ENCODE measurements at places on chromosomes 7 and 10.

GRCh38 chr10:24419066-24419465 lies 210.1 kb downstream of the KIAA1217 start:
- DNase-seq, result no peak

GRCh38 chr7:157411580-157411979 lies 74.8 kb downstream of the DNAJB6 start:
- DNase-seq, result no peak

- DNase-seq, result no peak
Observed at GRCh38 chr10:22301193-22301592, 15.0 kb upstream of the COMMD3 start.

DNA sequence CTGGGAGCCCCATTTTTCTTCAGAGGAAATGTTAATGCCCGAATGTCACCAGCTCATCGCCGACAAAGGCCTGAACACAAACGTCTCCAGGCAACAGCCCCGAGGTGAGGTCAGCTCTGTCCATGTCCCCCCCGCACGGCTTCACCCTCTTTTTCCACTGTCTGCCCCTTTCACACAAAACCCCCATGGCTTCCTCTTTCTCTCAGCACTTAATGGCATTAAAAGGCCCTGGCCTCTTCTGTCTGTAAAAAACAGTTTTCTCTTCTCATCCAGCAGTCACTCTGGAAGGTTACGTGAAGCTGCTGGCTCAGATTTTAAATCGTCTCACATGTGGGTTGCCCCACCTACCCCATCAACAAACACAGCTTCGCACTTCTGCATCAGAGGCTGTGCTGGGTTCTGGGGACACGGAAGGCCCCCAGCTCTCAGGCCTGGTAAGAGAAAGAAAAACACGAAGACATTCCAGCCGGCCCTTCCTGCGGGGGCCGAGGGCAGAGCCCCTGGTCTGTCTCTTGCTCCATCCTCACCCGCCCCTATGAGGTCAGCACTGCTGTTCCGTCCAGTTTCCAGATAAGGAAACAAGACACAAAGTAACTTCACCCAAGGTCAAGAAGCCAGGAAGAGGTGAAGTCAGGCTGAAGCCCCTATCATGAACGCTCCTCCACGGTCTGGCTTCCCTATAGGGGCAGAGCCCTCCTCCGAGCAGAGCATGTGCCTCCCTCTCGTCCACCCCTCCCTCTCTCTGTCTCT lies 91.1 kb upstream of the PDGFA start:
- DNase-seq, result no peak

GRCh38 chr10:17682236-17682946 lies 38.4 kb downstream of the STAM start:
- no peak for DNase-seq

DNA sequence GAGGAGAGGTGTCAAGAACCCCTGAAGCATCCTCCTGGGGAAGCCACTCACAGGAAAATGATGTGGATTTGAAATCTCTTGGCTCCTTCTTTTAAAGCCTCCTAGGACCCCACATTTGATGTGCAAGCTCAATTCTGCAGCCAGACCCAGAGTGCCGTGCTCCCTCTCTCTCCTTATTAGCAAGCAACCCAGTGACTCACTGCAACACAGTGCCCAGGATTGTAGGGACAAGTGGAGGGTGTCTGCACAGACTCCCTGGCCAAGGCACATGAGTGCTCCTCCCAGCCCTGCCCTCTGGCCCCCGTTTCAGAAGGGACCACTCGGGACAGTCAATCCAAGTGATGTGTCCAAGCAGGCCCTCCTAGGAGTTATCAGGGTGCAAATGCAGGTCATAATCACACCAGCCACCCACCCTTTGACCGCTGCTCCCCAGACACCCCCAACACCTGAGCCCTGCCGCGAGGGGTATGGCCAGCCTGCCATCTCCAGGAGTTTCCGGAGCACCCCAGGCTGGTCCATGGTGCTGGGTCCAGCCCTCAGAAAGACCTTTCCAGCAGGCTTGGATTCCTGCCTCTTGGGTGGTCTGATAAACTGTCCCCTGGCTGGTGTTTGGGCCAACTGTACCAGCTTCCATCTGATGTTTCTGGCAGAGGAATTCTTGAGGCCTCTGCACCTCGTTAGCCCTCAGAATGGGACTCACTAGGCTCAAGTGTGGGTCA lies 54.5 kb upstream of the CXCL12 start:
- DNase-seq, result no peak

- DNase-seq, result no peak
Observed at GRCh38 chr7:115634633-115635032, 395.9 kb downstream of the TFEC start.

DNA sequence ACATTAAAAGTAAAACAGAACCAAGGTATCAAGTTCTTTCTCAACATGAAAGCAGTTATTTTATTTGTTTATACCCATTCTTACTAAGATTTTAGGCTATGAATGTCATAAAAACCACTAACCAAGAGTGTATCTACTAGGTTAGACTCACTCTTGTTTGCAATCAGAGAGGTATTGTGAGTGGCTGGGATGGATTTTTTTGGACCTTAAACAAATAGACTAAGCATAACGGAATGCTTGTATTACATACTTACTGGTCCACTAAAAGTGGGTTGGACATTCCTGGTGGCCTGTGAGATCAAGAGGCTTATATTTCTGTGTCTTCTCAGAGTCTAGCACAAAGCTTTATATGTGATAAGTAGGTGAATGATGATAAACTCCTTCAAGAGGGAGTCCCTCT lies 32.6 kb upstream of the CBLL1 start:
- DNase-seq, result no peak

DNA sequence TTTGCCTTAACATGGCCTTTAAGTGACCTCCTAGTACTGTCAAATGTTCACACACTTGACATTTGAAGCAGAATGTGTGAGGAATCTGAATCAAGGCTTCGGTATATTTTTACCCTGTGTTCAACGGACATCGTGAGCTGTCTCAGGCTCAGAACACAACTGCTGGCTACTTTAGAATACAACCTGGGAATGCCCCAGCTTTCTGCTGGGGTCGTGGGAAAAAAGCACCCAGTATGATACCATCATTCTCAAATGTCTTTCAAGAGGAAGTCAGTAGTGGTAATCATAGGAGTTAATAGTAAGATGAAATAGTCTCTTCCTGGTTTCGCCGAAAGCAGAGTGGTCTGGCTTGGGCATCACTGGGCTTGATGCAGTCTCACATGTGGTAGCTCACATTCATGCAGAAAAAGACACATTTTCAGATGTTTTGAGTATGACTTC lies 67.2 kb downstream of the CREB5 start:
- DNase-seq, result peak; percentile 65

DNA sequence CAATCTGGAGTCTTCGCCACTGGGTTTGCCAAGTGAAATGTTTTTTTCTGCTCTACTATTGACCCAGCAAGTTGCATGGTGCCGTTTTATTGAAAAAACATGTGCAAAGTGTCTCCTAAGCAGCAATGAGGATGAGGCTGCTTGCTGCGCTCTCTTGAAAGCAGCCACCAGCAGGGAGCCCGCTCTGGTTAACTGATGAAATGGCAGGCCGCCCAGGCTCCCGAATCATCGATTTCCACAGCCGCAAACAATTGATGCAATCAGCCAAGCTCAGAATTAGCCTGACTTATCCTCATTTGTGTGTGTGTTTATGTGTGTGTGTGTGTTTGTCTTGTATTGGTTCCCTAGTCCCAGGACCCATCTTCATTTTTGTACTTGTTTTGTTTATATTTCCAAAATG lies 22.2 kb upstream of the LYZL1 start:
- DNase-seq, result no peak

DNA sequence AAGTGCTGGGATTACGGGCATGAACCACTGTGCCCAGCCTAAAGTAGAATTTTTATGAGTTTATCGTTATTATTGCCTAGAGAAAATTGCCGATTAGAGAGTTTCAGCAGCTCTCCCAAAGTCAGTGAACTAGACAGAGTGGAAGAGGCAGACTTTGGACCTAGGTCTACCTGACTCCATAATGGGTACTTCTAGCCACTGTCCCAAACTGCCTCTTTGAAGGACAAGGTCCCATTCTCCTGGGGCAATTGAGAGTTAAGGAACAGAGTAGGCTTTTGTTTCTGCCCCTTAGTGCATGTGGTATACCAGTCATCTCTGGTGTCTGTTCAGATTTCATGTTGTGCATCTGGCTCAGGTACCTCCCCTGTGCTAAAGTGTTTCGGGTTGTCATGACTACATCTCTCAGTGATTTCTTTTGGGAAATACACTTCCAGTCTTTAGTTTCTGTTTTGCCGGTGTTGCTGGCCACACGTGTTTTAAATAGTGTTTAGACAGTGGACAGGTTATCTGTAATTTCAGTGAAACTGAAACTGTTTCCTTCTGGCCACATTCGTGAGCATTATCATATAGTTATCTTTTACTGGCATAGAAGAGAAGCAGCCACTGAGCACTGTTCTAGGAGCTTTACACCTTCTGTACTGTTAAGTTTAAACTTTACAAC lies 4.7 kb downstream of the TMEM236 start:
- peak; percentile 71 for DNase-seq
